ENCODE measurements at places on chromosomes 5 and 9.

- no peak for DNase-seq
These were observed 1189.4 kb upstream of the NUDT12 start for GRCh38 chr5:104751969-104752368.

GRCh38 chr9:97572196-97572891 is 60.8 kb downstream of the TSTD2 start:
- no peak for DNase-seq

- no peak for DNase-seq
These were observed 51.2 kb upstream of the PALM2AKAP2 start for GRCh38 chr9:109728686-109729300.

- DNase-seq: no peak
These were observed 77.2 kb downstream of the FBXL7 start for GRCh38 chr5:15577132-15577531.

DNA sequence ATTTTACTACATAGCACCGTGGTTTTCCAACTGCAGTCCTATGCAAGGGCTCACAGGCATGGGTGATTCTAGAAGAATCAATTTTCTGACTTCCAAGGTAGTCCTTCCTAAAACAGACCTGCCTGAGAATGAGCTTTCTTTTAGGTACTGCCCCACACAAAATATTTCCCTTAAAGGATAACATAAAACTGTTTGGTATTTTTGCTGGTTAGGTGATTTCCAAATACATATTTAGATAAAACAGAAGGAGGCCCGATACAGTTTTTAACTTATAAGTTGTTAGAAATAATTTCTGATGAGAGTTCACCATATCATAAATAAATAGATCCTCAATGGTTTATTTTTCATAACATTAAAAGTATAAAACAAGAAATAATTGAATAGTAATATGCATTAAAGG is 46.4 kb downstream of the COX7C start:
- no peak for DNase-seq

All from lung (tissue), 17 donors.